ENCODE measurements at places on chromosomes 1 and 21.

- no peak for DNase-seq
Observed at GRCh38 chr1:29585201-29585600, 348.9 kb downstream of the PTPRU start.

DNA sequence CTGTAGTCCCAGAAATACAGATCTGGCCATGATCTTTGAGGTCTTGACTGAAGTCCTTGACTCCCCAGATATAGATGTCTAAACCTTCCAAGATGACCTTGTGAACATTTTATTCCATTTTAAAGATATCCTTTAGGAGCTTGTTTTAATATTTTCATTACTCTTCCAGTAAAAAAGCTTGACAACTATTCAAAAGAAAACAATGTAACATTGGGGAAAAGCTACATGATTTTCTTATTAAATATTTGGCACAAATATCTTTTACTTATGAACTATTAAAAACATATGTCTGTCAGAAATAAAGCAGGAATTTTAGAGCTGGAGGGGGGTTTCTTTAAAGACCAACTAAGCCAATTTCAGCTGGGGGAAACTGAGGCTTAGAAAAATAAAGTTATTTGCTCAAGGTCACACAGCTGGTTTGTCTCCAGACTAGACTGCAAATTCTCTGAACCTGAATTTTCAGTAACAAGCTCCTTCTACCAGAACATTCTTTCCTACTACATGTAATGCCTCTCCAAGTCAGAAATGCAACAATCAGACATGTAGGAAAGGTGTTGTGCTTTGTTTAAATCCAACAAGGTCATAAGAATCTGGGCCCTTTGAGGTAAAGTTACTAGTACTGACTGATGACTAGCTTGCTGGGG, 67.0 kb upstream of the PTCH2 start:
- DNase-seq: no peak

DNA sequence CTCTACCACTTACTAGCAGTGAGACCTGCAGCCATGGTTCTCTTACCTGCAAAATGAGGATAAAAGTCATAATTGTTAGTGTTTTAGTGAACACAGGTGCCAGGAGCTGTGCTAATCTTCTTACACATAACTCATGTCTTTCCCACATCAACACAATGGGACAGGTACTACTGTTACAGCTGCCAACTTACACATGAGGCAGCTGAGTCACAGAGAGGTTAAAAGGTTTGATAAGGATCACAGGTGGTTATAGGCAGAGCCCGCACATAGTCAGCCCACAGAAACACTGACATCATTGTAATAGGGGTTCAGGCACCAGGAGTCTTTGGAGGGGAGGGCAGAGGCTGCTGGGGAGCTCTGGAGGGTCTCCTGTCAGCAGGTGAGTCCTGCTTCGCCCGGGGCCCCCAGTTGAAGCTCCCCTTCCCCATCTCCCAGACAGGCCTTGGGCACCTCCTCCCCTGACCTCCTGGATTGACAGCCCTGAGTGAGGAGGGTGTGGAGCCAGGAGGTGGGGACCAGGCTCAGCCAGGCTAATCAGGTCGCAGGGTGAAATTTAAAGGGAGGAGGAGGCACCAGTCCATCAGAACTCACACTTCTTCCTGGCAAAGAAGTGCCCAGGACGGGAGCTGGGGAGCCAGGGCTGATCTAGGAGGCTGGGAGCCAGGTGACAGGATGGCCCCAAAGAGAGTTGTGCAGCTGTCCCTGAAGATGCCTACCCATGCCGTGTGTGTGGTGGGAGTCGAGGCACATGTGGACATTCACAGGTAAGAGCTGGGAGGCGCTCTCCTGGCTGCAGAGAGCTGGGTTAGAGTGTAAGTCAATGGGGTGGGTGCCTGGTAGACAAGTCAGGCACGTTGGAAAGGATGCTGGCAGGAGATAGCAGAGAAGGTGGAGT, at the start of gene PADI1:
Gene PADI1 (plus strand): TSS at position 583 of the 895 bp plus-strand sequence. CDS start 90 bp downstream, at position 673.
- DNase-seq: no peak

DNA sequence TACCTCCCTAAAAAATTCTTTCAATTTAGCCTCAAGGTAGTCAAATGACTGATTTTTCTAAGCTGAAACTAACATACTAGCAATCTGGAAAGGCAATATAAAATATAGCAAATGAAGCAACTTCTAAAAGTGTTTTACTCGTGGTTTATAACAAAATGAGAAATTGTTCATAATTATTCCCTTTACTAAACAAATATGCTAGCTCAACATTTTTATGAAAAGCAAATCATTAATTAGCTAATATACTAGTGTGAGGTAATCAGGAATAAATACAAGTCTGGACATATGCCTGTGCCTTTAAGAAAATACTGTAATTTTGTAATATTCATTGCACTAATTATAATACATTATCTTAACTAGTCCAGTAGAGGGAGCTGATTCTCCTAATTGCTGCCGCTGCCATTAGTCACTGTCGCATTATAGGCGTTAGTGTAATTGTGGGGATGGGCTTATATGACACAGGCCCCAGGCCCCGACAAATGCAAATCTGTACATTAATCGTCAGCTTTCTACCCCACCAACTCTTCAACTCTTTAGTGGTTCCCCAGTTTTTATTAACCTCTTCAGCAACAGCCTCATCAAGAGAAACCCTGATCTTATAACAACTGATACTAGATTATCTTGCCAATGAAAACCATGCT, 160.9 kb downstream of the GABPA start:
- DNase-seq: no peak

GRCh38 chr21:38494703-38495102, 3.6 kb downstream of the ERG start:
- DNase-seq: no peak

- DNase-seq: no peak
Observed at GRCh38 chr1:197696372-197696771, 78.9 kb downstream of the DENND1B start.

GRCh38 chr1:246733704-246734103, 9.5 kb downstream of the SCCPDH start:
- DNase-seq: no peak

DNA sequence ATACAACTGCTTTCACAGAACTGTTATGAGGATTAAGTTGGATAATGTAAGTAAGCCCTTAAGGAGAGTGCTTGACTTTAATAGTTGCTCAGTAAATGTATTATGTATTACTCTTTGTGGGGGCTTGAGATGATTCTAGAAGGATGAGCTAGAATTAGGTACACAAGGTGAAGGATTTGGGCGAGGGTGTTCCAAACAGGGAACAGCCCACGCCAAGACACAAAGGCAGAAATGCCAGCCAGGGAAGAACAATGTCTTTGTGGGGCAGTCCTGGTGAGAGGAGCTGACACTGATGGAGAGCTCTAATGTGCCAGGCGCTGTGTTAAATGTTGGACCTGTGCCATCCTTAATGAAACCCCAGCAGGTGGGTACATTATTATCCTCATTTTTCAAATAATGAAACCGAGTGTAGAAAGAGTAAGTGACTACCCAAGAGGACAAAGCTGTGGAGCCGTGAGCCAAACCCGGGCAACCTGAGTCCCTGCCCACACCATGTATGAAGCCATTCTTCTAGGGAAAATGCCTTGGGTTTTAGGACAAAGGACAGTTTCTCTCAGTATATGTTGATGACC, 362.4 kb downstream of the HHAT start:
- DNase-seq: no peak

DNA sequence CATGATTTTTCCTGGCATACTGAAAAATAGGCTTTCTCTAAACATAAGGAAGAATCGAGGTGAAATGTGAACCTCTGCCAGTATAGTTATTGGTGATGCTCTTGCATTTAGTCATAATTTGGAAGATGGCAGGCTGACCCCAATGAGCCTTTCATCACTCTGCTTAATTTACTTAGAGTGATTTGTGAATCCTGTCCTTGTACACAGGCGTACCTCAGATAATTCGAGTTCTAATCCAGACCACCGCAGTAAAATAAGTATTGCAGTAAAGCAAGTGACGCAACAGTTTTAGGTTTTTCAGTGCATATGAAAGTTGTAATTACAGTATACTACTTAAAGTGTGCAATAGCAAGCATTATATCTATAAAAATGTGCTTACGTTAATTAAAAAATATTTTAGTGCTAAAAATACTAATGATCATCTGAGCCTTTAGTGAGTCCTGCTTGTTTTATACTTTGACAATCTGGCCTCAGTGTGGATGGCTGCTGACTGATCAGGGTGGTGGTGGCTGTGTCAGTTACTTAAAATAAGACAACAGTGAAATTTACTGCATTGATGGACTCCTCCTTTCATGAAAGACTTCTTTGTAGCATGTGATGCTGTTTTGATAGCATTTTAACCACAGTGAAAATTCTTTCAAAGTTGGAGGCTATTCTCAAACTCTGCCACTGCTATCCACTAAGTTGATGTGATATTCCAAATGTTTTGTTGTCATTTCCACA, 1.7 kb downstream of the PKNOX1 start:
- no peak for DNase-seq

DNA sequence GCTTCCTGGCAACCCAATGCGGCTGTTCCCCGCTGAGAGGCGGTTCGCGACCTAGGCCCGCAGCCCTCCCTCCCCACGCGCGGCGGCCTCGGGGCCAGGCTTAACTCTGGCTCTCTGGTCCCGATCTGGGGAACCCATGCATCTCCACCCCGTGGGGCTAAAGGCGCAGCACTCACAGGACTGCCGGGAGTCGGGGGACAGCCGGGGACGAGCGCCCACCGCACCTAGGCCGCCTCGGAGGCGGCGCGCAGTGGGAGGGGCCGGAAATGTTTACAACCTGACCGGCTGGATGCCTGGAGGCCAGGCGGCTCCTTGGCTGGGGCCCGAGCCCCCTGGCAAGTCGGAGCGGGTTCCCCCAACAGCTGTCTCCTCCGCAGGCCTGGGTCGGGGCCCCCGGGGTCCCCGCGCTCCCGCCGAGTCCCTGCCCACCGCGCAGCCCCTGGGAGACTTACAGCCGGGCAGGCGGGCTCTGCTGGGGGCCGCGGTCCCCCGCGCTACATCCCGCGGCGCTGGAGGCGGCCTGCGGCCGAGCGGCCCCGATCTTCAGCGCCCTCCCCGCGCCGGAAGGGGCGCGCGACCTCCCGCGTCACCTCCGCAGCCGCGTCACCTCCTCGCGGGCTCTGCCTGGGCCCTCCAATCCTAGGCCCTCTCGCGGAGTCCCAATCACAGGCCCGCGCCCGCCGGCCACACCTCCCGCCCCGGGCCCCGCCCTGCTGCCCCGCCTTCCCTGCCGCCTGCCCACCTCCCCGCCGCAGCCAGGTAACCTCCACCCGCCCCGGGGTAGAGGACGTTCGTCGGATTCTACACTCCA, at the start of gene ADIPOR1:
Gene ADIPOR1 (minus strand): TSS at position 580 of the 811 bp plus-strand sequence. CDS start 7,242 bp downstream, outside the sequence.
- DNase-seq: peak; percentile 88

- no peak for DNase-seq
Observed at GRCh38 chr1:231808990-231809389, 182.4 kb downstream of the DISC1 start.

Measured in NCI-H1930 (cell line).